ENCODE measurements at places on chromosomes 11 and 22.

DNA sequence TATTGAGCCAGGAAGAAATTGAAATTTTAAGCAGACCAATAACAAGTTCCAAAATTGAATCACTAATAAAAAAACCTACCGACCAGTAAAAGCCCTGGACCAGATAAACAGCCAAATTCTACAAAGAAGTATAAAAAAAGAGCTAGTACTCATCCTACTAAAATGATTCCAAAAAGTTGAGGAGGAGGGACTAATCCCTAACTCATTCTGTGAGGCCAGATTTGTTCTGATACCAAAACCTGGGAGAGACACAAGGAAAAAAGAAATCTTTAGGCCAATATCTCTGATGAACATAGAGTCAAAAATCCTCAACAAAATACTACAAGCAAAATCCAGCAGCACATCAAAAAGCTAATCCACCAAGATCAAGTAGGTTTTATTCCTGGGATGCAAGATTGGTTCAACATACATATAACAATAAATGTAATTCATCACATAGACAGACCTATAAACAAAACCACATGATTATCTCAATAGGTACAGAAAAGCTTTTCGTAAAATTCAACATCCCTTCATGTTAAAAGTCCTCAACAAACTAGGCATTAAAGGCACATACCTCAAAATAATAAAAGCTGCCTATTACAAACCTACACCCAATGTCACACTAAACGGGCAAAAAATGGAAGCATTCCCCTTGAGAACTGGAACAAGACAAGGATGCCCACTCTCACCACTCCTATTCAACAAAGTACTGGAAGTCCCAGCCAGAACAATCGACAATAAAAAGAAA is 13.1 kb downstream of the OR52A5 start:
- no peak for DNase-seq

GRCh38 chr11:90252053-90252452 is 29.2 kb upstream of the CHORDC1 start:
- no peak for DNase-seq

GRCh38 chr11:93220078-93220477 is 22.3 kb upstream of the SLC36A4 start:
- no peak for DNase-seq

- peak; percentile 32 for DNase-seq
Observed at GRCh38 chr11:36478700-36479329, 31.3 kb downstream of the TRAF6 start.

GRCh38 chr11:69540118-69541000 is 58.9 kb downstream of the LINC01488 start:
- DNase-seq = no peak

- no peak for DNase-seq
Observed at GRCh38 chr22:25113316-25113721, 86.3 kb upstream of the CRYBB3 start.

GRCh38 chr11:126115127-126115495 is 52.4 kb upstream of the CDON start:
- DNase-seq = no peak
